Activated CD4-positive, alpha-beta T cell treated with anti-CD3 and anti-CD28 coated beads, Interleukin-2, Interleukin-4, amounts not matched to agents 100 ng/mL and 50 ng/mL, durations not matched to agents 16 hours and 8 hours (primary cell): ENCODE measurements at places on chromosomes 7 and 10.
A peak's percentile ranks its signal among the peaks of the same experiment; 100 is the strongest.

DNA sequence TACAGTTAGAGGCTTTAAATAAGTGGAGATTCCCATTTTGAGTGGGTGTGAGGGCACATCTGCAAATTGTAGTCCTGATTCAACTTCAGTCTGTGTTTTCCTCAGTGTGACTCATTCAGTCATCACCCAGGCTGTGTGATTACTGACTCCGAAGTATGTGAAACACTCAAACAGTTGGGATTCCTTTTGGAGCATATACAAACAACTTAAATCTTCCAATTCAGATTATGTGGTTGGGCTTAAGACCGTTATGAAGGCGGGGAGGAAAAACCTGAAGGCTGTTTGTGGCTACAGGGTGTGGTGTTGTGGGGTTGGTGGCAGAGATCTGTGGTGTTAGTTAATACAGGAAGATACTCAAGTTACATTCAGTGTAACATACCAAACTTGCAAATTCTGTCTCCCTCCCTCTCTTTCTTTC lies 259.7 kb upstream of the FERD3L start:
- no peak for DNase-seq

GRCh38 chr7:155107126-155107525 lies 37.0 kb downstream of the HTR5A start:
- no peak for DNase-seq

DNA sequence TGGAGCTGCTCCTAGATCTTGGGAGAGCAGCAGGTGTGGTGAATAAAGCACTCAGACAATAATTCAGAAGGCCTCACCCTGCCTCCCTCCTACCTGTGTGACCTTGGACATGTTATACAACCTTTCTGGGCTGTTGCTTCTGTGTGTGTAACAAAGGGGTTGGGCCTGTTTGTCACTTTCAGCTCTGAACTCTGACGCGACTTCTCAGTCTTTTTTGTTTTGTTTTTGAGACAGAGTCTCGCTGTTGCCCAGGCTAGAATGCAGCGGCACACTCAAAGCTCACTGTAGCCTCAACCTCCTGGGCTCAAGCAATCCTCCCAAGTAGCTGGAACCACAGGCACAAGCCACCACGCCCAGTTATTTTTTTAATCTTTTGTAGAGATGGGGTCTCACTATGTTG lies 89.3 kb downstream of the DNMBP start:
- no peak for DNase-seq

DNA sequence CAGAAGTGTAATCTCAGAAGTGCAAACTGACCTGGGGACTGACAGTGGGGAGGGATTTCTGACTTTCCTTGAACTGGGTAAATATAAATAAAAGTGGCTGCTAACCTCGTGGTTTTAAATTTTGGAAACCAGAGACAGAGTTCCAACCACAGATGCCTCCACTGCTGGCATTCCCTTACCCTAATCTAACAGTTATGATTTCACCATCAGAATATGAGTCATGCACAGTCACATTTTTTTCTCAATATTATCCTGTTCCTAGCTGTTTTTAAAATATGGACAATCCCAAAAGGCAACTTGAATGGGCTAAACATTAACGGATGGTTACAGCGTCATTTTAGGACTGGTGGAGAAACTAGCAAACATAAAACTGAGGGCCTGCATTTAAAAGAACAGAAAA lies 264.3 kb upstream of the INHBA start:
- no peak for DNase-seq

DNA sequence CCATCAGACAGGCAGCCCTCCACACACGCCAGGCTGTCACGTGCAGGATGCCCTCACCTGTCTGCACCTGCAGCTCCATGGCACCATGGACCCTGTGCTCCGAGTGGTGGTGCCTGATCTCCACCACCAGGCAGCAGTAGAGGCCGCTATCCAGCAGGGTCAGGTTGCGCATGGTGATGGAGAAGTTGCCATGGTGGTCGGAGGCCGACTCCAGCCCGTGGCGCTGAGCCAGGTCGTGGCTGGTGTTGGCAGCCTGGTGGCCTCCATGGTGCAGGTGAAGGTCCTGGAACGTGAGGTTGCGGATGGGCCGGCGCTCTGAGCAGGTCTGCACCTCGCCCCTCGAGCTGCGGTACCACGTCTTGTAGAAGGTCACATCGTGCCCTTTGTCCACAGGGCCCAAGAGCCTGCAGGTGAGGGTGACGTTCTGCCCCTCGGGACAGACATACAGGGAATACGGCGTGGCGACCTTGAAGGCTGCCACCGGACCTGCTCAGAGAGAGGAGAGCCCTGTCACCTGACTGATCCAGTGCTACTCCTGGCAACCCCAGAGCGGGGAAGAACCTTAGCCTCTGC lies 11.7 kb downstream of the VSIR start:
- DNase-seq = no peak

DNA sequence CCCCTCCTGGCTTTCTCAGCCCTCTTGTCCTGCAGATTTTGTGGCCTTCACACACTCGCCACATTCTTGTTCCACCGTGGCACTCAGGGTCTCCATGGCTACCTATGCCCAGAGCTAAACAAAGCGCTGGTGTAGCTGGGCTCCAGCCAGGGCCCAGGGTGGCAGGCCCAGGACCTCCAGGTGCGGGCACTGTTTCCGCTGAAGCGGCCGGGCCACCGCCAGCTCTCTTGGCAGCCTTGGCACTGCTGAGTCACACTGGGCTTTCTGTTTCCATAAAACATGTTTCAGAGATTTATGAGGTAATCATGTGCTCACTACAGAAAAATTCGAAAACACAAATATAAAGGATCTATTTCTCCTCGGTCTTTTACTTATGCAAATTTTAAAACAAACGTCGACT lies 51.3 kb downstream of the AOC1 start:
- DNase-seq = peak; percentile 22

GRCh38 chr7:82445271-82445670 lies 1.7 kb upstream of the CACNA2D1 start:
- DNase-seq = no peak

DNA sequence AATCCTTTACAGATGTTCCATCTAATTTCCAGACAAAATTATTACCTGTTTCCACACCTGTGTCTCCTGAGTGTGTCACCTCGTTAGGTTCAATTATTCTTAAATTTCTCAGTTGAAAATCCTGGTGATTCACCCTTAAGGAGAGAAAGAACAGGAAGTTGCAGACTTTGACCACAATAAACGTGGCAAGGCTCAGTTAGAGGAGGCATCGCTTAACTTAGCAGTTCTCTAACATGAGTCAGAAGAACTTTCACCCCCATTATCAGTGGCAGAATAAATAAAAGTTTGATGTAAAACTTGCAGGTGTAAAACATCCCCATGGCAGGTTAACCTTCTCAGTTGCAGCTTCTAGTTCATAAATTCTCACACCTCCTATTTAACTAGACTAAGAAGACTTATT lies 8.3 kb downstream of the XPNPEP1 start:
- peak; percentile 70 for DNase-seq

DNA sequence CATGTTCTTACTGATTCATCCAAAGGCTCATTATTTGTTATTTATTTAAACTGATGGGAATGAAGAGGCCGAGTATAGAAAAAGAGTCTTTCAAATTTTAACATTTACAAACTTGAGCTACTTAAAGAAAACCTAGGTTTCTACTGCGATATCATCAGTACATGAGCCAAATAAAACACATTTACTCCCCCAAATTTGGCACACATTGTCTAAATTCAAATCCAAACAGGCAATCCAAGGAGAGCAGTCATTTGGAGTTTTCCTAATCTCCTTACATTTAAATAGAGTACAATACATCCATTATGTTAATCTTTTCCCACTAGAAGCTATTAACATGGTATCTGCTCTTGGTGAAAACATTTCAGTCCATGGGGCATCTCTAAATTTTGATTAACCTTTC lies 2.2 kb downstream of the NMT2 start:
- no peak for DNase-seq
